ENCODE measurements at places on chromosomes 11 and 22.

GRCh38 chr11:102144357-102145355 lies 34.4 kb downstream of the YAP1 start:
- DNase-seq = no peak

- peak; percentile 86 for DNase-seq
Observed at GRCh38 chr11:72724851-72725723, 27.1 kb downstream of the ARAP1 start.

DNA sequence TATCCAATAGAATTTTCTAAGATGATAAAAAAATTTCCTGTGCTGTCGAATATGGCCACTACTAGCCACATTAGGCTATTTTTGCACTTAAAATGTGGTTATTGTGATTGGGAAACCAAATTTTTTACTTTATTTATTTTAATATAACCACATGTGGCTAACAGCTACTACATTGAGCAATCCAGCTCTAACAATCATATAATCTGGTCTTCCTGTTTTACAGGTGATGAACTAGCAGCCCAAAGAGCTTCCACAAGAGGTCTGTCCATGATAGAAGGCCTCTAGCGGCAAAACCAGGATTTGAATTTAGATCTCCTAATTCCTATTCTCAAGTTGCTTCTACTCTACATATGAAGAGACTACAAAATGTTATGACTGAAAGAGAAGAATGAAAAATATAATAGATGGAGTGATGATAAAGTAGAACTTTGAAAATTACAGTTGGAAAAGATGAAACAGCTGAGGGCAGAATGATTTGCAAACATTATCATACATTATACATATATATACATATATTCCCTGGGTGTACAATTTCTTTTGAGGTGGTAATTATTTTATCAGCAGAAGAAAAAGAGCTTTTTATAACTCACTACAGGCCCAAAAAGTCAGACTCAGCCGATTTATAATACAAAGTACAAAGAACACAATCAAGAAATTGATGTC lies 363.5 kb upstream of the PITPNB start:
- DNase-seq = no peak

DNA sequence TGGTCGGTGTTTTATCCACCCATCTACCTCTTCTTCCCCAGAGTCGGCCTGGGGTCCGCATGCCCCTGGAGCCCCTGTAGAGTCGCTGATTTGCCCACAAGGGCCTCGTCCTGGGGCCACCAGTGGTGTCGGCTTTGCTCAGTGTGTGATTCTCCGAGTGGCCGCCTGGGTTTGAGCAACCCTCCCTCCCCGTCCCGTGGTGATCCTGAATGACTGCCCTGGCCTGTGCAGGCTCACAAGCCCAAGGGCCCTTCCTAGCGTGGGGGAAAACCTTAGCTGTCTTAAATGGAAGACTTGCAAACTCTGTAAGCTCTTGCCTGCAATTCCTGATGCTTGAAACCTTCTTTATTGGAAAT lies 128.3 kb downstream of the OSBP2 start:
- DNase-seq = no peak

- DNase-seq = no peak
Observed at GRCh38 chr11:3867209-3868091, 12.0 kb downstream of the STIM1 start.

GRCh38 chr11:1676229-1676740 lies 20.7 kb upstream of the KRTAP5-6 start:
- DNase-seq = no peak

DNA sequence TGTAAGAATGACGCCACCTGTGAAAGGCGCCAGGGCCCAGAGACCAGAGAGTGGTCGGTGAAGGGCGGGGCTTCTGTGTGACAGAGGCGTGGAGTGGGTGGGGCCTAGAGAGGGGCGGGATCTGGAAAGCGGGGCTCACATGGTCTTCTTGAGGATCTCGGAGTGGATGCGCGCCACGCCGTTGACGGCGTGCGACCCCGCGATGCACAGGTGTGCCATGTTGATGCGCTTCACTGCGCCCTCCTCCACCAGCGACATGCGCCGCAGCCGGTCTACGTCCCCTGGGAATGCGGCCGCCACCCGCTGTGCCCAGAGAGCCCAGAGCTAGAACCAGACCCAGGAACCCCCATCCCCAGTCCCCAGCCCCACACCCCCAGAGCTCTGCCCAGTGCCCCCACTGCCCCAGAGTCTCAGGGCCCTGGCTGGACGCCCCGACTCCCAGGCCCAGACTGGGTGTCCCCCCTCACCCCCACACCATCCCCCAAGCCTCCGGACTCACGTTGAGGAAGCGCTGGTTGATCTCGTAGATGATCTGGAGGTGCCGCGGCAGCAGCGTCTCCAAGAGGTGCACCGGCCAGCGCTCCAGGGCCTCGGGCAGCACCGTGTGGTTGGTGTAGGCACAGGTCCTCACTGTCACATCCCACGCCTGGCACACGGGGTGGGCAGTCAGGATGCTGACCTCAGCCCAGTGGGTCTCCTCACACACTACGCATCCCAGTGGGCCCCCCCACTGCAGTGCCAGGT lies 6.2 kb downstream of the PYGM start:
- DNase-seq = peak; percentile 41

- no peak for DNase-seq
Observed at GRCh38 chr11:34215806-34216453, 110.5 kb downstream of the NAT10 start.

DNA sequence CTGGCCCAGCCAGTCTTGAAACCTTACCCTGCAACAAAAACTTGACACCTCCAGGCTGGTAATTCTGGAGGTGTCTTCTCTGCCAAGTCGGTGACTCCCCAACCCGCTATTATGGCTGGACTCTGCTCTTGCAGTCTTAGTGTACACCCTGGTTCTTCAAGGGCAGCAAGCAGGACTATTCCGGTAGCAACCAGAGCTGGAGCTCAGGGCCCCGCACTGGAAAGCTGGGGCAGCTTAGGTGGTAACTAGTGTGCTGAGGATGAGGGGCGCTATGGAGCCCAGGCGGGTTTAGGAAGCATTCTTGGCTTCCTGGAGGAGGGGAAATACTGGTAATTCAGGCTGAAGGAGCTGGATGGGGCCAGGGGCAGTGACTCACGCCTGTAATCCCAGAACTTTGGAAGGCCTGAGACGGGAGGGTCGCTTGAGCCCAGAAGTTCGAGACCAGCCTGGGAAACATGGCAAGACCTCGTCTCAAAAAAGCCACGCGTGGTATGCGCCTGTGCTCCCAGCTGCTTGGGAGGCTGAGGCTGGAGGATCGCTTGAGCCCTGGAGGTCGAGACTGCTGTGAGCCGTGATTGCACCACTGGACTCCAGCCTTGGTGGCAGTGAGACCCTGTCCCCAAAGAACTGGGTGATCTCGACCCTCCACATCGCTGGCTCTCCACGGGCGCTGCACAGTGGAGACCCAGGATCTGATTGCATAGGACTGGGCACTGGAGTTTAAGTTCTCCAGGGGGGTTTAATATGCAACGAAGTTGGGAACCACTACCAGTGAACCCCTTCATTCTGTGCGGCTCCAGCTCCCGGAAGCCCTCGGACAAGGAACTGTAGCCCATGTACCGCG lies 10.6 kb upstream of the AIFM3 start:
- DNase-seq = no peak

DNA sequence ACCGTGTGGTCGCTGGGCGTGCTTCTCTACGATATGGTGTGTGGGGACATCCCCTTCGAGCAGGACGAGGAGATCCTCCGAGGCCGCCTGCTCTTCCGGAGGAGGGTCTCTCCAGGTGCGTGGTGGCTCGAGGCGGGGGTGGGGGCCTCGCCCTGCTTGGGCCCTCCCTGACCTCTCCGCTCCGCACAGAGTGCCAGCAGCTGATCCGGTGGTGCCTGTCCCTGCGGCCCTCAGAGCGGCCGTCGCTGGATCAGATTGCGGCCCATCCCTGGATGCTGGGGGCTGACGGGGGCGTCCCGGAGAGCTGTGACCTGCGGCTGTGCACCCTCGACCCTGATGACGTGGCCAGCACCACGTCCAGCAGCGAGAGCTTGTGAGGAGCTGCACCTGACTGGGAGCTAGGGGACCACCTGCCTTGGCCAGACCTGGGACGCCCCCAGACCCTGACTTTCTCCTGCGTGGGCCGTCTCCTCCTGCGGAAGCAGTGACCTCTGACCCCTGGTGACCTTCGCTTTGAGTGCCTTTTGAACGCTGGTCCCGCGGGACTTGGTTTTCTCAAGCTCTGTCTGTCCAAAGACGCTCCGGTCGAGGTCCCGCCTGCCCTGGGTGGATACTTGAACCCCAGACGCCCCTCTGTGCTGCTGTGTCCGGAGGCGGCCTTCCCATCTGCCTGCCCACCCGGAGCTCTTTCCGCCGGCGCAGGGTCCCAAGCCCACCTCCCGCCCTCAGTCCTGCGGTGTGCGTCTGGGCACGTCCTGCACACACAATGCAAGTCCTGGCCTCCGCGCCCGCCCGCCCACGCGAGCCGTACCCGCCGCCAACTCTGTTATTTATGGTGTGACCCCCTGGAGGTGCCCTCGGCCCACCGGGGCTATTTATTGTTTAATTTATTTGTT lies 2.4 kb downstream of the PIM3 start:
- DNase-seq = peak; percentile 82

DNA sequence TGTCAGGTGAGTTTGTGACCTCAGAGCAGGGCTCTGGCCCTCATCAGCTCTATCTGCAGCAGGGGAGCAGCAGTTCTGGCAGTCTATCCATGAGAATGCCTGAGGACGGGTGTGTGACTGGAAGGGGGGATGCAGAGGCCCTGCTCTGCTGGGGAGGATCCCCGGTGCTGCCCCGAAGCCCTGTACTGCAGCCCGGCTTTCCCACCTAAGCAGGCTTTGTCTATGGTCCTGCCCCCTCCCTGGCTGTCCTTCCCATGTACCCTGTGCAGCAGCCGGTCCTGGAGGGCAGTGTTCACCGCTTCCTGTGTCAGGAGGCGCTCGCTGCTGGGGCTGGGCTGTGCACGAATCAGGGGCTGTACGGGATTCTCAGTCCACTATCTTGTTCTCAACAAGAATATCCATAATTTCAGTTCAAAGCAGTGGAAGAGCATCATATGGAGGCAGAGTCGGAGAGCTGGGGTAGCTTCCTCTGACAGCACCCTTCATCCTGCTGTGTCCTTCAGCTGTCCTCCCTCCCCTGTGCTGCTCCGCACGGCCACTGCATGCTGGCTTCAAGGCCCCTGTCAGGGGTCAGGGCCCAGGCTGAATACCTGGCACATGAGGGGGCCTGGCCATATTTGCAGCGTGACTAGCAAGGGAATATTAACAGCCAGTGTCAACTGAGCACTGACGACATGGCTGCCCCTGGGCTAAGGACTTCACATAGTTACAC lies 125.2 kb downstream of the CTTN start:
- DNase-seq = peak; percentile 14

- no peak for DNase-seq
Observed at GRCh38 chr22:44752285-44753188, at the start of gene ARHGAP8. TSS of gene ARHGAP8 (plus strand) at chr22:44752575. CDS start at chr22:44786528, 33,953 bp downstream.

GRCh38 chr11:68186061-68186460 lies 27.0 kb downstream of the KMT5B start:
- DNase-seq = no peak

GRCh38 chr11:120597250-120598215 lies 86.0 kb downstream of the GRIK4 start:
- no peak for DNase-seq

- no peak for DNase-seq
Observed at GRCh38 chr22:39443398-39443797, 13.4 kb upstream of the MGAT3 start.

GRCh38 chr22:21651521-21652009 lies 9.5 kb downstream of the SDF2L1 start:
- peak; percentile 83 for DNase-seq

DNA sequence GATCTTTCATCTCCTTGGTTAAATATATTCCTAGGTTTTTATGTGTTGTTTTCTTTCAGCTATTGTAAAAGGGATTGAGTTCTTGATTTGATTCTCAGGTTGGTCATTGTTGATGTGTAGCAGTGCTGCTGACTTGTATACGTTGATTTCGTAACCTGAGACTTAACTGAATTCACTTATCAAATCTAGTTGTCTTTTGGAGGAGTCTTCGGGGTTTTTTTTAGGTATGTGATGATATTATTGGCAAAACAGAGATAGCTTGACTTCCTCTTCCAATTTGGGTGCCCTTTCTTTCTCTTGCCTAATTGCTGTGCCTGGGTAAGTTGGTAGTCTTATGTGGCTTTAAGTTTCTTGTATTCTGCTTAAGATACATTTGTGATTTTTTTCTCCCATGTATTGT lies 52.8 kb downstream of the CBL start:
- no peak for DNase-seq

GRCh38 chr11:46490666-46491065 lies 99.1 kb upstream of the CHRM4 start:
- DNase-seq = no peak

- DNase-seq = no peak
Observed at GRCh38 chr22:33325232-33326004, 267.2 kb upstream of the SYN3 start.

- DNase-seq = no peak
Observed at GRCh38 chr11:131670876-131671275, 300.5 kb downstream of the NTM start.

DNA sequence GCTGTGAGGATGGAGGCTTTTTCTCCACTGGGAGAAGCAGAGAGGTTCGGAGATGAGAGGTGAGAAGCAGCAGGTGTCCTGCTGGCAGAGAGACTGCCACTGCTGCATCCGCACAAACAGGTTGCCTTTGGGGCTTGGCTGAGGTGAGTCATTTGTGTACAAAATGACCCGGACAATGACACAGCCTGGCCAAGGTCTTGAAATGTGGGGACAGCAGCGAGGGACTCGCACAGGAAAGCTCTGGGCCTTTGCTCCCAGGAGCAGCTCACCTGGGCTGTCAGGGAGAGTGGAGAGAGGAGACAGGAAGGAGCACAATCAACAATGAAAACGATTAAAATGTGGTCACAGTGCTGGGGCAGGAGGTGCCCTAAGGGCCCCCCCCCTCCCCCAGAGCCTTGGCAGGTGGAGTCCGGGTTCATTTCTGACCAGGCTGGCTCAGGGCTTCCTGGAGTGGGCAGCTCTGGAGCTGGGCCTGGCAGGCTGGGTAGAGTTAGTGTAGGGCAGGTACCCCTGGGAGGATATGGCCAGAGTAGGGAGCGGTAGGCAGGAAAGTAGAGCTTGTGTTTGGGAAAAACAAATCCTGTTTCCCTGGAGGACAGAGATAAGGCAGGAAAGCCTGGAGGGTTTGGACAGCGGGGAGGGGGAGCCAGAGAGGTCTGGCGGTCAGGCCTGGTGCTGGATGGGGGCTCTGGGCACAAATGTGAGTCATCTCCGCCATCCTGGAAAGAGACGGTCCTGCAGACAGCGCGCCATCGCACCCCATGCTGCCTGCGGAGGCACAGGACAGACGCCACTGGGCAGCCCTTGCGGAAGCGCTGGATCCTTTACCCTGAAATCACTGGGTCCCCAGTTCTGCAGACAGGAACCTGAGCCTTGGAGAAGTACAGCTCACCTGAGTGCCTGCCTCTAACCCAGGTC lies 37.8 kb upstream of the CELSR1 start:
- peak; percentile 75 for DNase-seq
